ENCODE measurements at places on chromosomes 6 and 20.

- H3K27ac ChIP-seq = no peak overlapping the region
- H3K36me3 ChIP-seq = no peaks in the 10 kb centered on the region
- no peak overlapping the region for H3K4me3 ChIP-seq
- no peaks in the 10 kb centered on the region for H3K27me3 ChIP-seq
- no peak for DNase-seq
These were observed 49.9 kb downstream of the EFCAB8 start for GRCh38 chr20:32908334-32909292.

DNA sequence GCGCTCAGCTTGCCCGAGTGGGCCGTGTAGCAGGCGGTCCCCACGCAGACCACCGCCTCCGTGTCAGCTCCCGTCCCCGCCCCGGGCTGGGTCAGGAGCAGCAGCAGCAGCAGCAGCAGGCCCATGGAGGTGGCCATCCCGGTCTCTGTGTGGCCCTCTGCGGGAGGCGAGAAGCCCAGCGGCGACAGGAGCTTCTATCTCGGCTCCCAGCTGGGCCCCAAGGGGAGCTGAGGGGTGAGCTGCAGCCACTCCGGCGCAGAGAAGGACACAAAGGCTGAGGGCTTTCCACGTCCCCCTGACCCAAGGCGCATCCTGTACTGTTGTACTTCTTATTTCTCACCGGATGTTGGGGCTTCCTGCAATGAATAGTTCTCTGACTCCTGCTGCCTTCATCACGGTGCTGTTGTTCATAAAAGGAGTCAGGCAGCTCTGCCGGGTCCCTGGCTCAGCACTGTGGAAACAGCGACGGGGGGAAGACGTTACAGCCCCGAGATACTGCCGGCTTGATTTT, at the start of gene CD93:
TSS of gene CD93 (minus strand) at position 269 of the 511 bp plus-strand sequence. CDS start at position 137, 132 bp downstream.
- peaks cover 53% of the 10 kb centered on the region for H3K4me1 ChIP-seq
- peak within 1 kb of the TSS; percentile 30 for H3K4me3 ChIP-seq
- H3K27me3 ChIP-seq = no peaks in the 10 kb centered on the region
- peaks cover 4% of the 10 kb centered on the region for H3K36me3 ChIP-seq

GRCh38 chr6:87736809-87737540, 34.9 kb upstream of the AKIRIN2 start:
- H3K4me3 ChIP-seq = no peak overlapping the region
- H3K4me1 ChIP-seq = peaks cover 5% of the 10 kb centered on the region
- no peak for DNase-seq
- no peaks in the 10 kb centered on the region for H3K27me3 ChIP-seq
- no peaks in the 10 kb centered on the region for H3K36me3 ChIP-seq
- H3K27ac ChIP-seq = no peak overlapping the region

DNA sequence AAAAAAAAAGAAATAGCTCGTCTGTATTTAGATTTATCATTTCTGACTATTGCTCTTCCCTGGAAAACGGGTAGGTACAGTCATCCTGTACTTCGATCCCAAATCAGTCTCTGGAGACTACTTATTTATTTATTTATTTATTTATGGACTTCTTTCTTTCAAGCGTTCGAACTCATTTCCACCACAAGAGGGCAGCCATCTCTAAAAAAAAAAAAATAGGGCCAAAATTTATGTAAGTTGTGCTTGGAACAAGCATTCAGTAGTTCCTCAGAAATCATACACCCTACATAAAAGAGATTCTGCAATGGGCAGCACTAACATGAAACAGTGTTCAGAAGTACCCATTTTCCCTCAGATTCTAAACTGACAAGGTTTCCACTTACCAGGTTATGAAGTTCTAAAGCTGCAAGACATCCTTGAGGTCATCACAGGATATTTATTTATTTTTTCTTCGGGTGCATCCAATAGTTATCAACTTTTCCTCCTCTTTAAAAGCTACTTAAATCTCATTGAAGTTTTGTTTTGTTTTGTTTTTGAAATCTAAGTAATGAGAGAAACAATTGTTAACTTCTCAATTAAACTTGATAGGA, 1.9 kb upstream of the BMP2 start:
- H3K36me3 ChIP-seq = no peaks in the 10 kb centered on the region
- peak; percentile 81 for DNase-seq
- no peaks in the 10 kb centered on the region for H3K27me3 ChIP-seq
- no peak overlapping the region for H3K27ac ChIP-seq

GRCh38 chr20:49313283-49313682, 35.4 kb upstream of the ZNFX1 start:
- DNase-seq = no peak
- no peaks in the 10 kb centered on the region for H3K36me3 ChIP-seq
- H3K4me1 ChIP-seq = peaks cover 8% of the 10 kb centered on the region
- H3K27ac ChIP-seq = no peak overlapping the region

DNA sequence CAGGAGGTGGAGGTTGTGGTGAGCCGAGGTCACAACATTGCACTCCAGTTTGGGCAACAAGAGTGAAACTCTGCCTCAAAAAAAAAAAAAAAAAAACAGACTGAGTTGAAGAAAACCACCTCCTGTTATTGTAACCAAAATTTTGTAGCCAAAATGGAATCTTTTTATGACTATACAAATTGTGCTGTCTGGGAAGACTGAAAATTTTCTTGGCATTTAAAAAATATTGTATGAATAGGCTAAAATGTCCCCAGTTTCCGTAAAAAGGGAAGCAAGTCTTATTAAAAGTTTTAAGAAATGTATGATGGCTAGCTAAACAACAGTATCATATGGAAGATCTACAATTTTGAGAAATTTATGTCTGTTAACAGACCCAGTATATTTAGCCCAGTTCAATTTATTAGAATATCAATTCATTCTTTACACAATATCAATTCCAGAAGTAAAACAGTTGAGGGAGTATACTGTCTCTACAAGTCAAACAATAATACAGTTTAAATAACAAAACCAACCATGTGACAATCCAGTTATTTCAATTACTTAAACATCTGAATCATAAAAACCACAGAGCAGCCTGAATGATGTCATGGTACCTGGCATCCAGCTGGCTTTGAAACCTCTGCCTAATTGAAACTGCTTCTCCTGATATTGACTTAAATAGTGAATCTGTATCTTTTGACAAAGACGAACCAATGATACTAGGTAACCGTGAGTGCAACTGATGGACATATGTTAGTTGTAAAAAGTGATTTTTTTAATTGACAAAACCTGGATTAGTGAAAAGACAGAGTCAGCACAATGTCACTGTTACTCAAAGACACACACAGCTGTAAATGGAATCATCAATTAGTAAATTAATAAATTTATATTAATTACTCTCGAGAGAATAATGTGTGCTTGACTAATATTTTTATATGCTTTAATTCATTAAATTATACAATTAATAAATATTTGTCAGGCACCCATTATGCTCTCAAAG, 166.6 kb upstream of the MARCKS start:
- no peak overlapping the region for H3K27ac ChIP-seq
- no peaks in the 10 kb centered on the region for H3K36me3 ChIP-seq
- no peaks in the 10 kb centered on the region for H3K27me3 ChIP-seq
- H3K4me1 ChIP-seq = peaks cover 2% of the 10 kb centered on the region
- DNase-seq = peak; percentile 66

DNA sequence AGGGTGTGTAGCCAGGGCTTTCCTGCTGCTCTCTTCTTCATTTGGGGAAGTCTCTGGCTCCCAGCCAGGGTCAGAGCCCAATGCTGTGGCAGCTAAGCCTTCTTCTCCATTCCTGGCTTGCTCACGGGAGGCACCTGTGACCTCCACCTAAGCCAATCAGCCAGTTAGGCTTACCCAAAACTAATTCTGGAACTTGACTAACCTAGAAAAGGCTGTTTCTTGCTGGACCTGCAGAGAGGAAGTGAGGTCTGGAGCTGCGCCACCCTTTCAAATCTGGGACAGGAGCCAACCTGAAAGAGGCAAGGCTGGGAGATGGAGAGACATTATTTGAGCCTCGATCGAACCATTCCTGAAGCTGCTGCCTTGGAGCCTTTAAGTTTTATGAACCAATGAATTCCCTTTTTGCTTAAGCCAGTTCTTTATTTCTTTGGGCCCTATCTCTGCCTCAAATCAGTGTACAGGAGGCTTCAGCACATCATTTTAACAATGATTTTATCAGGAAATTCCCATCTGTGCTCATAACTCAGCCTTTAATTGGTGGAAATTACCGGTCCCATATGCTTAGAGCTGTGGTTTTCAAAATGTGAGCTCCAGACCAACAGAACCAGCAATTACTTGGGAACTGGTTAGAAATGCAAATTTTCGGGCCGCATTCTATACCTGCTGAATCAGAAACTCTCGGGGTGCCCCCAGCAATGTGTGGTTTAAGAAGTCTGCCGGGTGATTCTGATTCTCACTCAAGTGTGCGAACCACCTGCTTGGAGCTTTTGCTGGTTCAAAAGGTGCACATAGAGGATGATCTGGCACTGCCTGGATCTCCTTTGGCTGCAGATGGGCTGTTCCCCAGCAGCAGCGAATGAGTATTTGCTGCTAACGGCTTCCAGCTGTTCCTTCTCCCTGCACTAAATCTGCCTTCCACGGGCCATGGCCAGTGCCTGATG, 97.4 kb upstream of the RNF24 start:
- H3K36me3 ChIP-seq = no peaks in the 10 kb centered on the region
- peak; percentile 60 for DNase-seq
- H3K4me3 ChIP-seq = no peak overlapping the region
- H3K4me1 ChIP-seq = peaks cover 6% of the 10 kb centered on the region
- H3K27me3 ChIP-seq = no peaks in the 10 kb centered on the region

- no peaks in the 10 kb centered on the region for H3K27me3 ChIP-seq
- no peak for DNase-seq
- peaks cover 28% of the 10 kb centered on the region for H3K4me1 ChIP-seq
- no peak overlapping the region for H3K27ac ChIP-seq
- no peak overlapping the region for H3K4me3 ChIP-seq
- no peaks in the 10 kb centered on the region for H3K36me3 ChIP-seq
These were observed 73.9 kb downstream of the BACH2 start for GRCh38 chr6:90222724-90223198.

DNA sequence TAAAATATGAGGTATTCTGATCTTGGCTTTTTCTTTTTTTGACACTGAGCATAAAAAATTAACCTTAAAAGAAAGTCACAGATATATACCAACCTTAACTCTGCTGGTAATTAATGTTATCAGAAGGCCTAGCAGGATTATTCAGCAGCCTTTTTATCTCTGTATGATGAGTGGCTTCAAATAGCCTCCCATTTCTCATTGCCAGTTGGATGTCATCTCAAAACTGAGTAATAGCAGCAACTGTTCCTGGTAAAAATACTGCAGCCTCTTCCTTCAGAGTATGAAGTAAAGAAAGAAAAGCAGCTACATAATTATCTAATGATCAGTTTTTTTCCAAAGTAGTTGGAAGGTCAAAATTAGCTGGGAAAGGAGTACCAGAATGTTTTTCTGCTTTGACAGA, 24.9 kb upstream of the HDGFL1 start:
- no peak overlapping the region for H3K27ac ChIP-seq
- no peaks in the 10 kb centered on the region for H3K36me3 ChIP-seq
- no peaks in the 10 kb centered on the region for H3K27me3 ChIP-seq
- H3K4me1 ChIP-seq = no peaks in the 10 kb centered on the region
- no peak overlapping the region for H3K4me3 ChIP-seq

DNA sequence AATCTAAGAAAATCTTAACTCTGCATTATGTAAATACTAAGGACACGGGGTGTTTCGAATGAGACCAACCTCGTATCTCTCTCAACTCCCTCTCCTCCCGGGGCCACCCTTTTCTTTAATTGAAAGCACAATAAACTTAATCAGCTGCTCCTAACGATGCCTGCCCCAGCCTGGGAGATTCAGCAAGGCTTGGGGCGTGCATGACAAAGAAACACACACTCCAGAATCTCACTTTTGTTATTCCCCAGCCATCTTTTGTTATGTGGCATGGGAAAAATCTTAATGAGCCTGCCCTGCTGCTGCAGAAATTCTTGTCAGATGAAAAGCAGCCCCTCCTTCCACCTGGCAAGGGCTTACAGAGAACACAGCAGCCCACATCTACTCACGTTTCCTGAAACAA, 117.4 kb downstream of the TTLL2 start:
- H3K27me3 ChIP-seq = peaks cover 2% of the 10 kb centered on the region
- no peak overlapping the region for H3K4me3 ChIP-seq
- DNase-seq = no peak

GRCh38 chr6:53241938-53242337, 93.3 kb upstream of the GCM1 start:
- no peak for DNase-seq
- H3K4me1 ChIP-seq = no peaks in the 10 kb centered on the region
- no peak overlapping the region for H3K27ac ChIP-seq
- no peaks in the 10 kb centered on the region for H3K27me3 ChIP-seq

GRCh38 chr6:161971043-161971442, 697.2 kb upstream of the AGPAT4 start:
- no peak overlapping the region for H3K4me3 ChIP-seq
- no peaks in the 10 kb centered on the region for H3K4me1 ChIP-seq
- DNase-seq = no peak
- no peak overlapping the region for H3K27ac ChIP-seq

GRCh38 chr6:32790306-32790705, 26.5 kb downstream of the HLA-DOB start:
- H3K36me3 ChIP-seq = no peaks in the 10 kb centered on the region
- DNase-seq = no peak
- H3K27ac ChIP-seq = no peak overlapping the region
- H3K4me3 ChIP-seq = no peak overlapping the region
- H3K4me1 ChIP-seq = no peaks in the 10 kb centered on the region
- peaks cover 30% of the 10 kb centered on the region for H3K27me3 ChIP-seq

GRCh38 chr6:3919130-3919628, 70.0 kb downstream of the FAM50B start:
- H3K4me1 ChIP-seq = peaks cover 17% of the 10 kb centered on the region
- H3K27ac ChIP-seq = no peak overlapping the region
- no peaks in the 10 kb centered on the region for H3K36me3 ChIP-seq
- H3K4me3 ChIP-seq = no peak overlapping the region

DNA sequence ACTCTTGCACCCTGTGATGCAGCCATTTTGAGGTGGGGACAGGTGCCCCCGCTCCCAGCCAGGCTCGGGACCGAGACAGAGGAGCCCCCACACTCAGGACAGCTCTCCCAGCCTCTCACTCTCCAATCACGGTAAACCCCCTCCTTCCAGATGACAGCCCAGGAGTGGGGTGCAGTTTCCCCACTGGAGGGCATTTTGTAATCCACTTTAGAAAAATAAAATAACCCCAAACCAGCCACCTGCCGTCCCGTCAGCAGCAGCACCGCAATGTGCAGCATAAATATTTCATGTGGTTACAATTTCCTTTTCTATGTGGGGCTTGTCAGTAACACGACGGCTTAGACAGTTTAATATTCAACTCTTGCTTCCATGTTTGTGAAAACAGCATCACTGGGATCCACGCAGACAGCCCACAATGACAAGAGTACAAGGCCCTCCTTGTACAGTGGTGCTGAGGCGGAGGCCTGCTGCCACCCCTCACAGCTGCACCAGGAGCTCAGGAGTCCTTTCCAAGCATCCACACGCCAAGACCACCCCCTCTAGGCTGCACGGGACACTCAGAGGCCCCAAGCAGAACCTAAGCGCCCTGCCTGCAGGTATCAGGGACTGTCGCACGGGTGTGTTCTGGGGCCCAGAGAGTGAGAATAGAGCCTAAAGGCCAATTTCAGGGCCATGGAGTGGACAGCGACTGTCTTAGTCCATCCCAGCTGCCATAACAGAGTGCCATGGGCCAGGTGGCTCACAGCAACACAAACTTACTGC, 116.7 kb downstream of the JPH2 start:
- no peak overlapping the region for H3K4me3 ChIP-seq
- peaks cover 6% of the 10 kb centered on the region for H3K4me1 ChIP-seq
- no peak overlapping the region for H3K27ac ChIP-seq

- no peaks in the 10 kb centered on the region for H3K4me1 ChIP-seq
- no peak for DNase-seq
- no peak overlapping the region for H3K4me3 ChIP-seq
These were observed 19.3 kb upstream of the ZNF831 start for GRCh38 chr20:59144179-59144830.

All from endothelial cell of umbilical vein (primary cell).